NCI-H460 (cell line): ENCODE measurements at places on chromosomes 7 and 10. TPM values are rescaled to one million over a fixed set of nuclear protein-coding genes. Genes with fewer than 3 reads are reported as not detected.

DNA sequence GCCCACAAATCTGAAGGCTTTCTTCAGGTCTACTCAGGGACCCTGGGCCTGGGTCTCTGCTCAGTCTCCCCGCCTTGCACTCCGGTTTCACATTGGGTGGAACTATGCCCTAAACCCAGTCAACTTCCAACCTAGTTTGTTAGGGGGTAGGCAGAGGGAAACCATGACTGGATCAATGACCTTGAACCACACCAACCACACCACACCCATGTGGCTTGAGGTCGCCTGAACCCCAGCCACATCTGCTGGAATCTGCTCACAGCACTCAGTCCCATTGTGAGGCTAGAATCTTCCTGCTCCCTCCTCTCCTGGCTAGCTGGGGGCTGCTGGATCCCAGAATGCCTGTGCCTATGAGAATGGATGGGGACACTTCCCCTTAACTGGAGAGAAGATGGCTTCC is 17.9 kb downstream of the RFC2 start:
- no peak for DNase-seq

DNA sequence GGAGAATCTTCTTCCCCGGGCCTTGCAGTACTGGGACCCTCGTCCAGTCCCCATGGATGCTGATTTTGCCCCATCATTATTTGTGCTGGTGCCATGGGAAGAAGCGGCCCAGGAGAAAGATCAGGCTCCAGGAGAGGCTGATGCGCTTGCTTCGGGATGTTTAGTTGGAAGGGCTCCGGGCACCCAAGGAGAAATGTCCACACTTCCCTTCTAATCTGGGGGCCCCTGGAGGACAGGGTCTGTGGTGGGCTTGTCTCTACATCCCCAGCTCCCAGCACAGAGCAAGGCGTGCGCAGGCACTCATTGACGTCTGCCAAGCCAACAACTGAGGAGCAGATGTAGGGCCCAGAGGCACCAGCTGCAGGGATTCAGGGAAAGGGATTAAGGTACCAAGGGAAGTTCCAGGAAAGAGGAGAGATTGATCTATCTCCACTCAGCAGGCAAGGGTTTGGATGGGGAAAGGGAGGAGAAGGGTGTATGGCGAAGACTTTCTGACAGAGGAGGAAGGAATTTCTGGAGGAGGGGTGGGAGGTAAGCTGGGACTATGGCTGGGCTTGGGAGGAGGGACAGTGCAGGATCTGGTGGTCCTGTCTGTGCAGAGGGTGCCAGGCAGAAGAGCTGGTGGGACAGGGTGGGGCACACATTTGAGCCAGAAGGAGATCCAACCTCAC is 38.7 kb upstream of the LEP start:
- DNase-seq = no peak

DNA sequence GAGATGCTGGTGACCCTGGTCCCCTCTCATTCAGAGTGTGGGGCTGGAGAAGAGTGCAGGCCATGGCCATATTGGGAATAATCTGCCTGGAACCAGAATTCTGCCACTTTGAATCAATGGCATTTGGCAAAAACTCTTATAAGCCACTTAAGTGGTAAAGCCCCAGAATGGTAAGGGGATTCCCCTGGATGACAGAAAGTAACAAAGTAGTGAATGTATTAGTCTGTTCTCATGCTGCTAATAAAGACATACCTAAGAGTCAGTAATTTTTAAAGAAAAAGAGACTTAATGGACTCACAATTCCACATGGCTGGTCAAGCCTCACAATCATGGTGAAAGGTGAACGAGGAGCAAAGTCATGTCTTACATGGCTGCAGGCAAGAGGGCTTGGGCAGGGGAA is 248.6 kb downstream of the SH2D4B start:
- DNase-seq = no peak

DNA sequence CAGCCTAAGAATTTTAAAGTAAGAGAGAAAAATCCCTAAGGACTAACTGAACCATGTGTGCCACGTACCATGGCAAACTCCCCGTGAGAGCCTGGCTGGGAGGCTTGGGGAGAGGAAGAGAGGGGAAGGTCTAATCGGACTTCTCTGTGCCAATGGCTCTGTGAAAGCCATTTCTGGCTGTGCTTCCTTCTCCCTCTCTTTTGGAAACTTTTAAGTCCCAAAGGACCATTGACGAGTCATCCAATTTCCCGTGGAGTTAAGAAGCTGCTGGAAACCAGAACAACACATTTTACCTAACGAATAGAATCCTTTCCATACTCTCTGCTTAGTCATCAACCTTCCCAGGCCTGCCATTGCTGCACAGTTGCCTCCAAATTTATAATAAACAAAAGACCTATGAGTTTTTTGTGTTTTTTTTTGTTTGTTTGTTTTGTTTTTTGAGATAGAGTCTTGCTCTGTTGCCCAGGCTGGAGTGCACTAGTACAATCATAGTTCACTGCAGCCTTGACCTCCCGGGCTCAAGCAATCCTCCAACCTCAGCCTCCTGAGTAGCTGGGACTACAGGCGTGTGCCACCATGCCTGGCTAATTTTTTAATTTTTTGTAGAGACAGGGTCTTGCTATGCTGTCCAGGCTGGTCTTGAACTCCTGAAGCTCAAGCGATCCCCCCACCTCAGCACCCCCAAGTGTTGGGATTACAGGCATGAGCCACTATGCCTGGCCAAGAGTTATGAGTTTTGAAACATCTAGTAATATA is 13.2 kb downstream of the LAMB1 start:
- no peak for DNase-seq

DNA sequence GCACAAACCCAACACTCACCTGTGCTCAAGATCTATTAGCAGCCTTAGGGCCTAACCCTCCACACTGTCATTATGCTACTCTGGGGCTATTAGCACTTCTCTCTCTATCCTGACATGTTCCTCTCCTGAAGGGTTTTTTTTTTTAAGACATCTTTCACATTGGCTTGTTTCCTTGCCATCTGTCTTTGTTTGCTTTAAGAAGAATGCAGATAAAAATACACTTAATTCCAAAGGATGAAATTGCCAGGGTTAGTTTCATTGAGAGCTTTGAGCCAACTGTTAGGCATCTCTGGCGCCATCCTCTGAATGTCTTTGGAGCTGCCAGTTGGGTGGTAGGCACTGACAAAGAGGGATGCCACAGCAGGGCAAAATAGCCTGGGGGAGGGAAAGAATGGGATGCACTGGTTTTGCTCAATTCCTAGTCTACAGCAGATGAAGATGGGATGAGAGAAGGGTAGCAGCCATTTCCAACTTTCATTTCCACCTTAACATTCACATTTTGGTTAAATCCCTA is 399.2 kb downstream of the SORCS1 start:
- DNase-seq = no peak

DNA sequence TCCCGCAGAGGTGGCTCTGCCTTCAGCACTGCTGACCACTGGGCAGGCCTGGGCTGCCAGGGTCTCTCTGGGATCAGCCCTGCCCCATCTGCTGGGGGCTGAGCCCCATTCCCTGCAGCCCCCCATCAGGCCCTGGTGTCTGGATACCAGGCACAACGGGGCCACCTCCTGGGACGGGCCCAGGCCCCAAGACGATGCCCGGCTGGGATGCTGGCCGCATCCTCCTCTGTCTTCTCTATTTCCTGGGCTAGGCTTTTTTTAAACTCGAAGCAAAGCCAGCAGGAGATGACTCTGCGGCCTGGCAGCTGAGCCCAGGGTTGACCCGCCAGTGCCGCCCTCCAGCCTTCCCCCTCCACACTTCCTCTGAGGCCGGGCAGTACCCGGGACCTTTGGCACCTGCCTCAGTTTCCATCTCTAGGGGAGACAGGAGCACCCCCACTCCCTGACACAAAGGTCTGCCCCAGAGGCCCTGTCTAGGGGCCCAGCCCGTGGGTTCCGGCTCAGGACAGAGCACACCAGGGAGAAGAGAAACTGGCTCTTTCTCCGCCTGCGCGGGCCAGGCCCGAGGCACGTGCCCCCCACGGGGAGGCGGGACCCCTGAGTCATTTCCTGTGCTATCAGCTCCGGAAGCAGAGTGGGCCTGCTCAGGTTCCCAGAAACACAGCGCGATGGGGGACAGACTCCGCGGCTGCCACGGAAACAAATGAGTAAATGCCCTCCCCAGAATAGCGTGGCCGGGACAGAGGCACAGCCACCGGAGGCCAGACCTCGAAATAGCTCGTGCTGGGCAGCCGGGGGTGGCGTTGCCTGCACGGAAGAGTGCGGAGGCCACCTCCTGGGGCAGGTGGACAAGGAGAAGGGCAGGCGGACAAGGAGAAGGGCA is 84.6 kb upstream of the PDGFA start:
- DNase-seq = no peak

DNA sequence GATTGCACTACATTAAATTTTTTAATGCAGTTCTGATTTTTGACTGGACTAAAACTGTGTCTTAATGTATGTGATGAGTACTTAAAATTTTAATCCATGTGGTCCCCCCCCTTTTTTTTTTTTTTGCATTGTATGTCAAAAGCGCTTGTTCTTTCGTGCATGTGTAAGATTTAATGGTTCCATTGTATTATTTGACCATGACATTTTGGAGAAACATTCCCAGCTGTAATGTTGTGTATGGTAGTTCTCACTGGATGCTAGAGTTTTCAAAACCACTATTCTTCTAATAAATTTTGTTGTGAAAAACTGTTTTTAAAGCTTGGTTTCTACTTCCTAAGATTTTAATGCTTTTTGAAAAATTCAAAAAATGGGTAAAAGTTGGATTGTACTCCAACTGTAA is 132.0 kb downstream of the LCOR start:
- DNase-seq = no peak

DNA sequence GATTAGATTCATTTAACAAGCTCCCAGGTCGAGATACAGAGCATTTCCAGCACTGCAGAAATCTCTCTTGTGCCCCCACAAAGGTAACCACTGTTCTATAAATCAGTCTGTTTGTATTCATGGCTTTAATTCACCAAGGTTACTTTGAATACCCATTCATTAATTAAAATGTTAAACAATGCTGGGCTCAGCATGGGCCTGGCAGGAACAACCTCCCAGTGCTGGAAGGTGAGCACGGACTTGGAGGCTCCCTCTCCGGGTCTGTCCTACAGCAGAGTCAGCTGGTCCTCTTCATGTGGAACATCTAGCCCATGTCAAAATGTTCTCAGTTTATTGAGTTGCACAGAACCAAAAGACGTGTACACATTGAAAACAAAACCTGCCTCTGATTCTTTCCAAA is 15.6 kb upstream of the EFCAB10 start:
- no peak for DNase-seq

GRCh38 chr7:149873970-149874643 is 338 bp downstream of the ATP6V0E2 start:
- no peak for DNase-seq

- DNase-seq = no peak
Observed at GRCh38 chr10:94353336-94353735, 9.4 kb downstream of the NOC3L start.

DNA sequence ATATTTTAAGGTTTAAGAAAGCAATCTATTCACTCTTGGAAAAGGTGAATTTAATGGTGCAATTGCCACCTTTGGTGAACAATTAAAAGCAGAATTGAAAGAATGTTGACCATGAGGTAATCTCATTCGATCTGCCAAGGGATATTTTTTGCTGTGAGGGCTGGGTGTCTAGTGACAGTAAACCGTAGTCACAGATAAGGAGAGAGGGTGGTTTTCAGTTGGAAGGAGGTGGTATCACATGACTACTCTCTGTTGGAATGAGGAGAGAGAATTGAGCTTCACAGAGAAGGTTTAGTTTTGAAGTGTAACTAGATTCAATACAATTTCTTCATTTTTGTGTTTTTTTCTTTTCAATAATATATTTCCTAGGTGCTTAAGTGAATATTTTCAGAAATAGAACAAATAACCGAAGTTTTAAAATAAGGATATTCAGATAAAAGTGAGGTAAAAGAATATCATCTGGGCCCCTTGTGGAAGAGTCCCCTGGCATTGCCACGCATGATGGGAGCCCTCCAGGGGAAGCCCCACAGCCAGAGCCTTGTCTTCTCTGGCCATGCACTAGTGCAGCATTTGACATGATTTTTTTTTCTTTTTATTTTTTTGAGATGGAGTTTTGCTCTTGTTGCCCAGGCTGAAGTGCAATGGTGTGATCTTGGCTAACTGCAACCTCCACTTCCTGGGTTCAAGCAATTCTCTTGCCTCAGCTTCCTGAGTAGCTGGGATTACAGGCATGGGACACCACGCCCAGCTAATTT is 73.4 kb downstream of the GPR141 start:
- DNase-seq = no peak

GRCh38 chr7:6386779-6387178 is 61.0 kb downstream of the DAGLB start:
- DNase-seq = no peak

DNA sequence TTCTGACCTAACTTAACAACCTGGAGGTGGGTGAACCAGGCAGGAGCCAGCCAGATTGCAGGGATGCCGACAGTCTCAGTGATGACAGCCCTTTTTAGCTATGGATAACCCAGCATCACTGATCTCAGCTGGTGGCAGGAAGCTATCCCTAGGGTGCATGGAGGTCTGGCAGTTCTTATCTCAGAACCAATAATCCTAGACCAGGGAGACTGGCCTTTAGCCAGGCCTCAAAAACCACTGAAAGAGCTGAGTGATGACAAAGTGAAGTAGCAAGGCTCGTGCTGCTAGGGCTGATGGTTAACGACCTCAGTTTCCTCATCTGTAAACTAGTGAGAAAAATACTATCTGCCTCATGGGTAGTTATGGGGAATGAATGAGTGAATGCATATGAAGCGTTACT is 112.5 kb downstream of the RALA start:
- DNase-seq = no peak

GRCh38 chr7:45657890-45658715 is 83.9 kb downstream of the ADCY1 start:
- DNase-seq = no peak

- no peak for DNase-seq
Observed at GRCh38 chr10:28250782-28251181, 52.1 kb downstream of the MPP7 start.

- no peak for DNase-seq
Observed at GRCh38 chr7:40676221-40676620, 541.4 kb downstream of the SUGCT start.

GRCh38 chr10:71812016-71812912 is 38.8 kb downstream of the PSAP start:
- DNase-seq = peak; percentile 42

- DNase-seq = no peak
Observed at GRCh38 chr10:13483073-13483472, 45.7 kb downstream of the BEND7 start.

GRCh38 chr10:66777665-66778064 is 148.2 kb upstream of the LRRTM3 start:
- DNase-seq = no peak

GRCh38 chr7:95106401-95106800 is 199.0 kb downstream of the PPP1R9A start:
- no peak for DNase-seq

GRCh38 chr10:2296179-2296891 is 559.0 kb upstream of the ADARB2 start:
- DNase-seq = no peak

GRCh38 chr10:69010151-69010640 is 21.6 kb downstream of the KIFBP start:
- DNase-seq = no peak

GRCh38 chr7:134901389-134902020 is 84.8 kb upstream of the AGBL3 start:
- no peak for DNase-seq

- DNase-seq = peak; percentile 97
Observed at GRCh38 chr7:17130281-17131059, 168.0 kb upstream of the AHR start.

- DNase-seq = no peak
Observed at GRCh38 chr7:121831351-121831750, 41.6 kb upstream of the PTPRZ1 start.

The ENO4 gene
- total RNA-seq = 0.52 TPM in 2 replicates

The GNAT3 gene
- not detected in 2 replicates for total RNA-seq

The SLC26A5 gene
- total RNA-seq = not detected in 2 replicates

The BAMBI gene
- 3.9 and 4.0 TPM in 2 replicates for total RNA-seq

The ATE1 gene
- total RNA-seq = 40.7 and 48.3 TPM in 2 replicates

The TDRD1 gene
- not detected in 2 replicates for total RNA-seq

The TFR2 gene
- total RNA-seq = 1.4 and 3.8 TPM in 2 replicates

The SEMA3E gene
- total RNA-seq = 23.3 and 23.9 TPM in 2 replicates

The GPRIN2 gene
- not detected in 2 replicates for total RNA-seq
